GM03348 (cell line): ENCODE measurements at places on chromosomes 7 and 10.

DNA sequence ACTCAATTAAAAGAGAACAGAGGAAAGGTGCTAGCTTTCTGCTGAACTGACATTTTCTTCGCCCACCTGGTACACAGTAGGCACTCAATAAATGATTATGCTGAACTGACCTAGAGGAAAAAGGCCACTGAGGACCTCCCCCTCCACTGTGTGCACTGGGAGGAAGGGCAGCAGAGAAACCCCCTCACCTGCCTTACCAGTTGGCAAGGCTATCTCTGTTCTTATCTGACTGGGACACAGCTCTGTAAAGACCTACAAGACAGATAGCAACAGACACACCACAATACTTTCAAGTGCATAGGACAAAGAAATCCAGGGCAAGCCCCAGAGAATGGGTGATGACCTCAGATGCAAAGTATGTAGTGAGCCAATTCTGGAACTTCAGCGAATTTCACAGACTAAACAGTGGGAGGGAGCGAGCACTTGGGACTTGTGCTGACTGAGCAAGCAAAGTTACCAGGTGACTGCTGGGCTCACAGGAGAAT, 30.4 kb downstream of the PDLIM1 start:
- DNase-seq = peak; percentile 86

GRCh38 chr7:123485187-123485586, 49.2 kb downstream of the IQUB start:
- DNase-seq = no peak

DNA sequence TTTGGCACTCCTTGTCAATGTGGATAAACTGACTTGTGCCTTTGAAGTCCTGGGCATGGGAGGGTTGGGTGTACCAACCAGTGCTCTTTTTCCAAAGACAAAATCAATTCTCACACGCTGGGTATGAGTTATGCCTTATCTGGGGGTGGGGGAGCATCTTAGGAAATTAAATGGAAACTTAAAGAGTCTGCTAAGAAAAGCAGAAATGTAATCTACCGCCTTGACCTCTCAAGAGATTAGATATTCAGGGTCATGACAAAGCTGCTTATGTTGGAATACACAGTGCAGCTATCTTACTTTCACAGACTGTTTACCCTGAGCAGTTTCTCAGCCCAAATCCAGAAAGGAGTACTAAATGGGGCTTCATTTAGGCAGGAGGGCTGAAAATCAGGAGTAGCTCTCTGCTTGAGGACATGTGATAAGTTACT, 2.6 kb downstream of the MEST start:
- DNase-seq = no peak

DNA sequence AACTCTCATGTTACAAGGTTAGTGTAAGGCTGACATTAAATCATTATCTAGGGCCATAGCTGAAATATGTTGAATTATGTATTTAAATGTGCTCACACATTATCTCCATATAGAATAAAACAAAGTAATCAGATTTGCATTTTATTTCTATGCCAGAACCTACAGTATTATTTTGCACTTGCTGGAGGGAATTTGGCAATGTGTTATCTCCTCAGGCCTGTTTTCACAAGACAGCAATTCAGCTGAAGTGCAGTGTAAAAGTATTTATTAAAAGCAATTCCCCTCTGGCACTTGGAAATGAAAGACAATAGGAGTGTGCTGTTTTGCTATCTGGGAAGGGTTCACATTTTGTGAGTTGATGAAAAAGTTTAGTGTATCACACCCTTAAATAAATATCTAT, 276.3 kb downstream of the DNAJB9 start:
- DNase-seq = no peak

DNA sequence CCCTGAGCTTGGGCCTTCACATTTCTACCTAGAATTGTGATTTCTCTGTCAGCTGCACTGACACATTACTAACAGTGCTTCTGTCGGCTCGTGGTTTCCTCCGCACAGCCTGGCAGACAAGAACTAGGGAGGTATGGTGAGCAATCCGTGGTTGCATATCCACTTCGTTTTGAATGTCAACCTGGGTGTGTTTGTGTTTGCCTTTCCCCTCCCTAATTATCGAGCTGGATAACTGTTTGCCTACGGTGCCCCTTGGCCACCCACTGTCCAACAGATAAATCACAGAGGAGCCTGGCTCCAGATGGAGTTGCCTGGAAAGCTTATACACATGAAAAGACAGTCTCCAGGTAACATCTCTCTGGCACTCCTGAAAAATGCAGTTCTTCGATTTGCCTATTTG, 228.8 kb downstream of the TRIL start:
- no peak for DNase-seq

DNA sequence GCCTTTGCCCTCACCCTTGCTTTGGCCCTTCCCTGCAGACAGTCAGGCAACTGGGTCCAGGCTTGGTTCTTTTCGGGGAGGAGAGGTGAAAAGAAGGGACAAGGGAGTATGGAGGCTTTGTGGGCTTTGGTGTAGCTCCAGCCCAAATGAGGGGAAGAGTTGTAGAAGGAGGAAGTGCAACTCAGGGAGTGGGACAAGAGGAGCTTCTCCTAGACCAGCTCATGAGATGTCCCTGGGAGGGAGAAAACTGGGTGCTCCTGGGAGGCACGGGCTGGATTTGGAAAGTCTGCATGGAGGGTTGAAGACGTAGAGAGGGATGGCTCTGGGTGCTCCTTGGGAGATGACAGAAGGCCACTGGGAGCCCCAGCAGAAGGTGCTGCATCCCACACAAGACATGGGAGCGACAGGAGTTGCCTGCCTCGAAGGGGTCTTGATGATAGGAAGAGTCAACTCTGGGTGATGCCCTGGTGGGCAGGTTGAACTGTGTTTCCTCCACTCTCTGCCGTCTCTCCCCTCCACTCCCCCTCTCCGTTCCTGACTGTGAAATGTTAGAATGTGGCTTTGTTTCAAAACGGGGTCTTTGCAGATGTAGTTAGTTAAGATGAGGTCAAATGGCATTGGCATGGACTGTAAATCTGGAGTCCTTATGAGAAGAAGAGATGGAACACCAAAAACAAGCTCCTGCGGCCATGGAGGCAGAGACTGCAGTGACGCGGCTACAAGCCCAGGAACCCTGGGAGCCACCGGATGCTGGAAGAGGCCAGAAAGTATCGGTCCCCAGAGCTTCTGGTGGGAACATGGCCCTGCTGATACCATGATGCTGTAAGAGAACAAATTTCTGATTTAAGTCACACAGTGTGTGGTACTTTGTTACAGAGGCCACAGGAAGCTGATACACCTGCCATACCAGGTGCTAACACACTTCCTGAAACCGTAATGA, 298.5 kb downstream of the GLRX3 start:
- no peak for DNase-seq

GRCh38 chr10:46106410-46107255, 60.6 kb upstream of the MSMB start:
- peak; percentile 80 for DNase-seq

DNA sequence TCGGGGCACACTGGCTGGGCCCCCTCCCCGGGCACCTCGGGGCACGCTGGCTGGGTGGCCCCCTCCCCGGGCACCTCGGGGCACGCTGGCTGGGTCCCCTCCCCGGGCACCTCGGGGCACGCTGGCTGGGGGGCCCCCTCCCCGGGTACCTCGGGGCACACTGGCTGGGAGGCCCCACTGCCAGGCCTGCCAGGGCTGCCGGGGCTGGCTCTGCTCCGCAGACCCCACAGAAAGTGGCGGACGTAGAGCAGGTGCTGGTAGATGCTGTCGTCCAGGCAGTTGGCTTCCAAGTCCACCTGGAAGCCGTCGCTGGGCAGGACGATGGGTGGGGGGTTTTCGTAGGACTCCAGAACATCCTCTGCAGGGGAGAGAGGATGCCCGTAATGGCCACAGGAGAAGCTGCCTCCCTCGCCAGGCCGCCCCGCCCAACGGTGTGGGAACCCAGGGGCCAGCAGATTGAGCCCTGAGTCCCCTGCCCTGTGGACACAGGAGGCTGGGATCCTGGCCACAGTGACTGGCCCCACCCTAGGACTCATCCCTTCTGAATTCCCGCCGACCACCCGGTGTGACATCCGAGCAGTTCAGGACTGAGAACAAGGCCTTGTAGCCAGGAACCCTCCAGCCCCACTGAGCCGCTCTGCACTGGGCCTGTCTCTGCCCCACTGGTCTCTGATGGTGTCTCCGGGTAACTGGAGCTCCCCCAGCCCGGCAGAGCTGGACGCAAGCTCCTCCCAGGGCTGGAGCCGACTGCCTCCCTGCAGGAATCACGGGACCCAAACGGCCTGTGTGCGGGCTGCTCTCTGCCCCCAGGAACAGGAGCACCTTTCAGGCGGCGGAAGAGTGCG, 28.2 kb downstream of the AP5Z1 start:
- DNase-seq = no peak

- no peak for DNase-seq
These were observed 153.9 kb downstream of the SNX13 start for GRCh38 chr7:17786314-17786852.

DNA sequence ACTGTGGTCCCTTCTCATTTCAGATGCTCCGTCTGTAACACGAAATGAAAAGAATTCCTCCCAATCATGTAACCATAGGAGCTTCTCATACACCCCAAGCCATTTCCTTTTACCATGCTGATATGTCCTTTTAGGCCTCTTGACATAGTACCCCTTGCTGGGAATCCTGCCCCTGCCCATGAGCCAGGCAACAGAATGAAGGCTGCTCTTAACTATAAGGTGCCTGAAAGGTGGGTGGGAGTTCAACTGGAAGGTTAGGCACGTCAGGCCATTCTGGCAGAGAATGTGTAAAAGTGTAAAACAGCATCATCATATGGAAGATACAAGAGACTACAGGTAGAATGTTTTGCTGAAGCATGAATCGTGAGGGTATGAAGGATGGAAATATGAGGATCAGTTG, 22.5 kb downstream of the IL2RA start:
- DNase-seq = no peak

- no peak for DNase-seq
These were observed 59.1 kb upstream of the ZNF32 start for GRCh38 chr10:43707770-43708169.

GRCh38 chr7:16616542-16616941, 29.0 kb downstream of the ANKMY2 start:
- no peak for DNase-seq

DNA sequence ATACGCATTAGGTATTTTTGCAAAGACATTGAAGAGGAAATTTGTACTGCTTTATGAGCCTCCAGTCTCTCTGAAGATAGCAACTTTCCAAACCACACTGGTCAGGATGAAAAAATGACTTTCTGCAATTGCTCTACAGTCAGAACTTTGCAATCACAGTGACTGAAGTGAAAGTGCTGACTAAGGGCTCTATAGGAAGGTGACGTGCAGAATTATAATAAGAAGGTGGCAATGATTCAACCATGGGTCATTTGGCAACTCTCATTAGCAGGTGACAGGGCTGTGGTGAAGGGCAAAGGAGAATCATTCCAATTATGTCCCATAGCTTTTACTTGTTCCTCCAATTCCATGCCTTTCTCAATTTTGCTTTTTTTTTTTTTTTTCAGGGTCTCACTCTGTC, 311.0 kb downstream of the ANKRD30A start:
- DNase-seq = no peak

- no peak for DNase-seq
These were observed 131.7 kb upstream of the FAM20C start for GRCh38 chr7:60706-61105.

GRCh38 chr7:143046426-143046851, 5.7 kb upstream of the OR6V1 start:
- no peak for DNase-seq

DNA sequence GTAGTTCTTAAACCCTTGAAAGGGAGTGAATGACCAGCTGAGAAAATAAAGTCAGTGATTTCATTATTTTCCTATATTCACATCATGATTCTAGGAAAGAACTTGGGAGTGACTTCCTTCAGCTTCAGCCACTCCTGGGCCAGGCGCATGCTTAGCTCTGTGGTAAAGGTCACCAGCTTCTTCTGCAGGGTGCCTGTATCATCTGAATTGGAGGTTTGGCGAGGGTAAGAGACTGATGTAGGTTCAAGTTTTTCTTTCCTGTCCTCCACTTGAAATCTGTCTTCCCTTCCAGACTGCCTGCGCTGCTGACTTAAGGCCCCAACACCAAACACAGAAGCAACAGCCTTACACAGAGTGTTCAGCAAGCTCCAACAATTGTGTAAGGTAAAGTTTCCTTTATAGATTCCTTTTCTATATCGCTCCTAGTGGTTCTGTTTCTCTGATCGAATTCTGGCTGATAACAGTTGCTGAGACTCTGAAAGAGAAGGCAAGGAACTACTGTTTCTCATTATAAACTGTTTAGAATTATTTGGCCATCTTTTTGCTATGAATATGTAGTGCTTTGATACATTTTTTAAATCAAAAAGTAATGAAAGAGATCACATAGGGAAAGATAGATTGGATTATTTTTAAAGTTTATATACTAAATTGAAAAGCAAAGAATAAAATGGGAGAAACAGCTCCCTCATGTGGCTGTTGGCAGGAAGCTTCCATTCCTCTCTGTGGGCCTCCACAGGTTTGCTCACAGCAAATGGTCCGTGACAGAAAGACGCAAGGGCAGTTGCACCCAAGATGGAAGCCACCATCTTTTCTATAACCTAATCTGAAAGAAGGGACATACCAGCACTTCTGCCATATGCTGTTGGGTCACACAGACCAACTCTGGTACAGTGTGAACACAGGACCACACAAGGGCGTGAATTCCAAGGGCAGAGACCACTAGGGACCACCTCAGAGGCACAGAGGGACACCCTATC, 14.0 kb downstream of the GATAD1 start:
- peak; percentile 71 for DNase-seq

- DNase-seq = no peak
These were observed 69.6 kb upstream of the GRM8 start for GRCh38 chr7:127322351-127322750.

DNA sequence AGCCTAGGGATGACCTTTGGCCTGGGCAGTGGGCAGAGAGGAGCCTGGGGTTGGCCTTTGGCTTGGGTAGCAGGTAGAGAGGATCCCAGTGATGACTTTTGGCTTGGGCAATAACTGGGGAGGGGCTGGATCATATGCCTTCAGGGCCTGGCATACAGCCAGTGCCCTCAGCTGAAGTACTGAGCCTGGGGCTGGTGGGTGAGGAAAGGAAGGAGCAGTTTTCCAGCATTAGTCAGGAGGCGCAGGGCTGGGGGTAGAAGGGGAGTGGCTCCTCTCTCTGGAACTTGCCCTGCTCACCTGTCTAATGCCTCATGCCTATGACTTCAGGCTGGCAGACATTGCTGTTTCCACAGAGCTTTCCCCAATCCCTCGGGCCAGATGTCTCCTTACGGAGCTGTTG, 15.2 kb upstream of the COMTD1 start:
- DNase-seq = no peak

DNA sequence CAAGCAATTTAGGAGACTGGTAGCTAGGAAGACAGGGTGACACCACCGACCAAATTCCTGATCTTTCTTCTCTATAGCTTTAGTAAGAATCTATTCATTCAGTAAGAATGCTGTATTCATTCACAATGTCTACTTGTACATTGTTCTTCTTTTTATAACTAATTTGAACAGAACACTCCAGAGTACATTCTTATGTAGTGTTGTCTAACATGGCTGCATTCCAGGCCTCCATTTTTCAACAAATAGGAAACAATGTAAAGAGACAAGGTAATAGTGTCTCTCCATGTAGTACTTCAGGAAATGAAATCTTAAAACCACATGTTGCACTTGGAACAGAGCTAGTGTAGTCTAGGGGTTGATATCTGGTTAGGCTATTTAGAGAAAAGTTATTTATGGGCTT, 1.8 kb downstream of the VCL start:
- peak; percentile 22 for DNase-seq
